ENCODE measurements at places on chromosomes 6 and 20.

- DNase-seq = no peak
Measured at GRCh38 chr20:64049878-64050260, 430 bp upstream of the SOX18 start.

DNA sequence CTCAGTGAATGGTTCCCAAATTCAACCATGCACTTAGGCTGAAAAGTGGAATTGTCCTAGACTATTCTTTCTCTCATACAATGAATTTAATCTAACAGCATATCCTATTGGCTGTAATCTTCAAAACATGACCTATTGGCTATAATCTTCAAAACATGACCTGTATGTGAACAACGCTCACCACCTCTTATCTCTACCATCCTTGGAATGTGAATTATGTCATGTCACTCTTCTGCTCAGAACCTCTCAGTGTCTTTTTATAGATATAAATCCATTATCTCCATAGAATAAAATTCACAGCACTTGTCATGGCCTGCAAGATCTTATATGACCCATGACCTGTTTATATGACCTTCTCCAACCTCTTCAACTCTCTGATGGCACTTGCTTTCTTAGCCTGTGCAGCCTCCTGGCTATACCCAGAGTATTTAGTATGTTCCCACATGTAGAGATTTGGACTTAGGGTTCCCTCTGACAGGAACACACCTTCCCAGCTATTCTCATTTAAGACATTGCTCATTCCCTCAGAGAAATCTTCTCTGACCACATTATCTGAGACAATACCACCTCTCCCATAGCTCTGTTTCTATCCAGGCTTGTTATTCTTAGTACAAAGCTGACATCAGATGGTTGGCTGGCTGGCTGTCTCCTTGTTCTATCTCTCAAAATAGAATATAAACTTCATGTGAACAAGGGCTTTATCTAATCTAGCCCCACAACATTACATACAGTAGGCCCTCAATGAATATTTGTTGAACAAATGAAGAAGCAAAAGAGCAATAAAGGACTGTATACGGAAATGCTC lies 275.0 kb upstream of the PREP start:
- no peak for DNase-seq

DNA sequence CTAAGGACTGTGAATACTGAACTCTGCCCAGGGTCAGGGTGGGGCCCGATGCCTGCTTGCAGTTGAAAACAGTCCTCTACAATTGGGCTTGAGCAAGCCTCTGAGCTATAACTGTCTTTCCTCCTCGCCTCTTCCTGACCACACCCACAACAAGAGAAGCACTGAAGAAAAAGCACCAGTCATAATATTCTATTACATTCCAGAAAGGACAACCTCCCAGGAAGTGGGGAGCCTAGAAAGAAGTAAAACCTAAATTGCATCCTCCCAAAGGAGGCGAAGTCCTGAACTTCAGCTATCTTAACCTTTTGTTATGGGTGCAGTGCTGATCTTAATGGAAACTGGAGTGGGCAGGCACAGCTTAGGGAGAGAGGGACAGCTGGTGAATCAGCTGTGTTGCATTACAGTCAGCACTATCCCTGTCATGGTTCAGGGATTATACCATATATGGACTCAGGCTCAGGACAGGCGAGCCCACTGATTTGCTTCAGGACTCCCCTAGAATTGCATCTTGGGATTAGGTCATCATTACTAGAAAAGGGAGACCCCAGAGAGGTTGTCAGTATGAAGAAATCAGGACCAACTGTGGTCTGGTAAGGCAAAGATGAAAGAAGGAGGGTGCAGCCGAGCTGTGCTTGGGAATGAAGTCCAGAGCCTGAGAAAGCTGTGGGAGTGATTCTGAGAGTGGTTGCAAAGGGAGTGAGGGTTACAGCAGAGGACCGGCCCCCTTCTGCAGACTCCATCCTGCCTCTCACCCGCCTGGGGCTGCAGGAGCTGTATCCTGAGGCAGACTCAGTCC lies 18.3 kb upstream of the TRAM2 start:
- no peak for DNase-seq

GRCh38 chr20:18858816-18859215 lies 45.2 kb downstream of the SCP2D1 start:
- no peak for DNase-seq

DNA sequence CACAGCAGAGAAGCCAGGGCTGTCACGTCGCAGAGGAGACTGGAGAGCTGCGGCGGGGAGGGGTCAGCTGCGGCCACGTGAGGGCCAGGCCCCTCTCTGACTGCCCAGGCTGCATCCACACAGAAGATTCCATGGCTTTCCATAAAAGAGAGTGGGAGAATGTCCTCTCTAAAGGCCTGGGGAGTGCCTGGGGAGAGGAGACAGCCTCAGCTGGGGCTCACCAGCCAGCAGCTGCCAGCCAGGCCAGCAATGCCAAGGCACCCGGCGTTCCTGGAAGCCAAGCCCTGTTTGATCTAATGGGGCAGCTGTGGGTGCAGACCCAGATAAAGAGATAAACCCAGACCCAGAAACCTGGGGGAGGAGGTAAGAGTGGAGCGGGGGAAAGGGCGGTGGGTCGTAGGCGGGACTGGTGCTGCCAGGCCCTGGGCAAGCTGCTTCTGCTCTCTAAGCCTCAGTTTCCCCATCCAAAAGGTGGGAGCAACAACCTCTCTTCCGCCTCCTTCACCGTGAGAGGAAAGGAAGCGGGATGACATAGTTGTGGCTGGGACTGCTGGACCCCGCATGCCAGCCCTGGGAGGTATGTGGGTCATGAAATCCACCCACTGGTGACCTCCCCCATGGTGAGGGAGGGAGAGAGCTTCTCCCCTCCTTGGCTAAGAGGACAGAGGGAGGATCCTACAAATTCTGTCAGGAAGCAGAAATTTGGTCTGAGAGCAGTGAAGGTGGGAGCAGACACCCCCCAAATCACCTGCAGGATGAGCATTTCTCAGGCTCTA lies 3.1 kb upstream of the OSBPL2 start:
- DNase-seq = no peak

DNA sequence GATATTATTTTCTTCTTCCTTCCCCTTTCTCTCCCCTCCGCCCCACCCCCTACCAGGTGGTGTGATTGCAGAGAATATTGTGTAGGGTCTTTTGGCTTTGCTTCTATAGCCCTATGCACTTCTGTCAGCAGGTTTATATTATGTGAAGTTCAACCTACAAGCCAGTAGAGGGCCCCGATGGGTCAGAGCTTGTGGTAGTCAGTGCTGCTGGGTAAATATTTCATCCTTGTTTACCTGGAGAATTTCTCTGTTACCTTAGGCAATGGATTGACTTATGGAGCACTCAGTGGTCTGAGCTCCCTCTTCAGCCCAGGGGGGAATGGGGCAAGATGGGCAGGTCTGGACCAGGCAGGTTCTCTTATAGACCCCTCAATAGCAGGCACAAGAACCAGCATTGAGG lies 720.9 kb downstream of the GRIK2 start:
- no peak for DNase-seq

DNA sequence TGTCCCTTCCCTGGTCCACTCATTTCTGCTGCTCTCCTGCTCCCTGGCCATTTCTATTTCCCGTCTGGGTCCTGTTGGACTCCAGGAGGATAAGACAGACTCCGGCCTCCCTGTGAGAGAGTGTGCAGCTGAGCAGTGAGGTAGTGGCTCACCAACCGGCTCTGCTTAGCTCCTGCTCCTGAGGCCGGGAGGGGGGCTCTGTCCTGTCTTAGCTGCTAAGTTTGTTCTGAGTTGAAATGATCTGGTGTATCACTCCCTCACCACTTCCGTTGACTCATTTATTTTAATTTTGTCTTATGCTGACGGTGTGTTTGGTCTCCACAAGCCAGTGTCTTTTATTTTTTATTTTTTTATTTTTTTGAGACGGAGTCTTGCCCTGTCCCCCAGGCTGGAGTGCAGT lies 148.5 kb upstream of the PDE10A start:
- no peak for DNase-seq

DNA sequence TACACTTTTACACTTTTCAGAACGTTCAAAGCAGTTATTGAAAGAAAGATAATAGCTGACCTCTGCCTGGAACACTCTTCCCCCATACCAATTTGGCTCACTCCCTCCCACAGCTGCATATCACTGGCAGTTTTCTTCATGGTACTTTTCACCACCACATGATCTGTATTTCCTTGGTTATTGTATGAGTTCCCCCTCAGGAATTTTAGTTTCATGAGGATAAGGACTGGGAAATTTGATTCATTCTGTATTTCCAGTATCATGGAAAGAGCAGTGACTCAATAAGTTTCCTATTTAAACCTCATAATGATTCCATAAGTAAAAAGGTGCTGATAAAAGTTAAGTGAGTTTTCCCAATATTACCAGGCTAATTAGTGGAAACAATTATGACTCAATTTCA lies 16.0 kb downstream of the HTR1B start:
- DNase-seq = no peak

GRCh38 chr6:79672631-79673111 lies 41.5 kb downstream of the SH3BGRL2 start:
- DNase-seq = no peak

DNA sequence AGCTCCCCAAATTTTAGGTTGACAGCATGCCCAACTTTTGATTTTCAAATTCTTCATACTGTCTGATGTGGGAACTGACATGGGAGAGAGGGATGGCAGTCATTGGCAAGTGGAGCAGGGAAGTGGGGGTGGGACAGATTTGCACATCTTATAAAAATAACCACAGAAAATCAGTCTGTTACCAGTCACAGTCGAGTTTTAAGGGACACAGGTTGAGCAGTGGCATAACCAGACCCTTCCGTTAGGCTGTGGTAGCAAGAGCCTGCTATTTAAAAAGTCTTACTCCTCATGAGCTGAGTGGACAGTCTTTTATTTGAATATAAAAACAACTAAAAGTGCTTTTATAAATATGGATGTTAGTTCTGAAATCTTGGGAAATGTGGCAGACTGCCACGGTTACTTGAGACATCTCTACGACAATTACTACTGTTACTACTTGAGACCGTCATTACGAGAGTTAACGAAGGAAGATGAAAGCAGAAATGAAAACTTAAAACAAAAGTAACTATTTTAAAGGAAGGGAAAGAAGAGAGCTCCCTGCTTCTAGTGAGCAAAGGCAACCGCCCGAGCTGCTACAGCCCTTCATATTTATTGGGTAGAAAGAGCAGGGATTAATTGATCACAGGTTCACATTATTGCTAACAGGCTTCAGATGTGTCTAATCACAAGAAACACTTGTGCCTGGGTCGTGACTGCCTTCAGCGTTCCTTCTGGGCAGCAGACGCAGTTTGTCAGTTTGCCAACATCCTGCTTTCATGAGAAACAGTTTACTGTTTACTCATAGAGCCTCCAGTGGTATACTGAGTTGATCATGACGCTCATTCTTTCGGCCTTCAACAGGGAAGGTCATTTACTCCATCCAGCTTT lies 71.3 kb downstream of the EFHC1 start:
- DNase-seq = no peak

- DNase-seq = no peak
Measured at GRCh38 chr20:25222461-25223178, 25.3 kb upstream of the PYGB start.

DNA sequence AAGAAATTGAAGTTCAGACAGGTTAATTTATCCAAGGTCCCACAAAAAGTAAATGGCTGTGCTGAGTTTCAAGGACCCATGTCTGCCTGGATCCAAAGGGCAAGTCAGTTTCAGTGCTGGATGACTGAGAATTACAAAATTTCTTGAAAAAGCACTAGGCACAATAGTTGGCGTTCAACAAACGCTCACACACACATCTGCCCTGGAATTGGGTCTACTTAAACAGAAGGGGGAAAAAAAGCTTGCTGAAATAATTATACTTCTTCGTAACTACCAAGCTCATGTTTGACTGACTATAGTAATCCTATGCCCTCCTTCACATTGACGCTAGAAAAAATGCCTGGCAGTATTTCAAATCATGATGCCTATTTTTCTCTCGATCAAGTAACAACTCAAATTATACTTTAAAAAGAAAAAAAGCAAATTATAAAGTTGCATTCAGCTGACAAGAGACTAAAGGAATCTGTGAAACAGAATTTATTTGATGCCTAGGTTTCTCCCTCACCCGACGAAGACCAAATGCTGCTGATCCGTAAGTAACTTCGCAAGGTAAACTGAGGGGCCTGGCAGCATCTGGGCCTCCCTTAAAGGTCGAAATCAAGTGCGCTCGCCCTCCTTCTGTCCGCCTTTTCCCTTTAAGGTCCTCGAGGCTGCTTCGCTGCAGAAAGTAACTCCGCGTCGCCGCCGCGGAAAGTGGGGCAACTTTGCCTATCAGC lies 650 bp upstream of the CD2AP start:
- DNase-seq = no peak

- no peak for DNase-seq
Measured at GRCh38 chr6:36642913-36643817, 35.3 kb upstream of the CDKN1A start.

GRCh38 chr20:31949877-31950646 lies 1.8 kb downstream of the PDRG1 start:
- DNase-seq = no peak
